Activated naive CD4-positive, alpha-beta T cell (primary cell): ENCODE measurements at places on chromosomes 7 and 10.

DNA sequence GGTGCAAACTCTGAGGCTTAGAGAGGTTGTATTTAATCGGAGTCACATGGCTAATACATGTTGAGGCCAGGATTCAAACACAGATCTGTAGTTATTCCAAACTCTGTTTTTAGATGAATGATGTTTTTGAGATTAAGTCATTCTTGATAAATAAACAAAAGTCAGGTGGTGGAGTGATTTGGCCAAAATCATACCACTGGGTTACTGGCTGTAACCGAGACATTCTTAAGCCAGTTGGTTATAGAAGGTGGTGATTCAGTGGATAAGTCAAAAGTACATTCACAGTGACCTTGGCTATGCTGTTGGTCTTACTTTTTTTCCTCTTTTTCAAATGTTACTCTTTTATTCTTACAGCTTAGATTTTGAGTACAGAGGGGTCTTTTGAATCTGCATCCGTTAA, 361.4 kb downstream of the KIF20B start:
- no peak for DNase-seq

GRCh38 chr10:124131172-124131571, 37.8 kb upstream of the CHST15 start:
- DNase-seq: no peak

- no peak for DNase-seq
Observed at GRCh38 chr7:142746264-142746663, 3.0 kb upstream of the PRSS1 start.

DNA sequence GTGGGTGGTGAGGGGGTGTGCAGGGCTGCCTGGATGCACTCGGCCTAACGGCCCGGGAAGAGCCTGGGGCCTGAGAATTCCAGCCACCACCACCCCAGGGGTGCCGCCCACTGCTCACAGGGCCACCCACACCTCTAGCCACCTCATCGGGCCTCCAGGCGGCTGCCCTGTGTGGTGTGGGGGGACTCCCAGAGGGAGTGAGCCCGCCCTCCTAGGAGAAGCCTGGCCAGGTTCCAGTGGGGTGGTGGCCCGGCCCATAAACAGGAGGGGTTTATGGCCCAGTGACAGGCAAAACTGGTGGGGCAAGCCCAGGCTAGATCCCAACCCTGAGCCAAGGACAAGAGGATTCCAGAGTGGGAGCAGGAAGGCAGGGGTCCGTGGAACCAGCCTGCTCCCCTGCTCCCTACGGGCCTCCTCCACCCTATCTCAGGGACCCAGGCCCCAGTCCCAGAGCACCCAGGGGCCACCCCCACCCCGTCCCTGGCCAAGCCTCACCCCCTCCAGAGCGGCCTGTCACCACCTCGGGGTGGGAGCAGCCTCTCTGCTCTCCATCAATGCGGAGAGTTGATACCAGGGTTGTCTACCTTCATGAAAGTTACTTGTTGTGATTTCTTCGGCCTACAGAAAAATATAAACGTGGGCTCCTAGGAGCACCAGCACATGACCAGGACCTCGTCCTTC, 20.2 kb upstream of the PDGFA start:
- no peak for DNase-seq

DNA sequence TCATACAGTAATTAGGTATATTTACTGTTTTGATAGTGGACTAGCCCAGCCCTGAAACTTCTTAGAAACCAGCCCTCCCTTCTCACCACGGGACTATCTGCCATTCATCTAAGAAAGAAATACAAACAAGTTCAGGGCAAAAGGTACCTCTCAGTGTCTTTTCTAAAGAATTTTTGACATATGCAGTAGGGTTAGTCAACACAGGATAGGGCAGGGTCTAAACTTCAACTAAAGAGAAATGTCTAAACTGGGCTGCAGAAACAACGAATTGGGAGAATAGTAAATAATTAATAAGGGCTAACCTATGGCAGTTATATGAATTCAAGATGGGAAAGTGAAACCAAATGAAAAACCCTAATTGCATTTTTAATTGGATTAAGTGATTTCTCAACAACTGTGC, 496.6 kb downstream of the INHBA start:
- DNase-seq: no peak

- no peak for DNase-seq
Observed at GRCh38 chr10:59895629-59896116, 10.7 kb downstream of the CCDC6 start.

GRCh38 chr7:105643851-105644250, 62.6 kb upstream of the EFCAB10 start:
- DNase-seq: no peak

GRCh38 chr10:131043039-131043691, 268.4 kb downstream of the TCERG1L start:
- no peak for DNase-seq

GRCh38 chr10:30058570-30059132, 735 bp downstream of the JCAD start:
- no peak for DNase-seq

GRCh38 chr7:14886533-14886932, 16.0 kb downstream of the DGKB start:
- DNase-seq: no peak

- DNase-seq: no peak
Observed at GRCh38 chr10:60675236-60675635, 103.0 kb upstream of the CDK1 start.

GRCh38 chr7:155594961-155595366, 48.6 kb upstream of the CNPY1 start:
- no peak for DNase-seq

GRCh38 chr10:15877836-15878576, 17.7 kb upstream of the MINDY3 start:
- no peak for DNase-seq

DNA sequence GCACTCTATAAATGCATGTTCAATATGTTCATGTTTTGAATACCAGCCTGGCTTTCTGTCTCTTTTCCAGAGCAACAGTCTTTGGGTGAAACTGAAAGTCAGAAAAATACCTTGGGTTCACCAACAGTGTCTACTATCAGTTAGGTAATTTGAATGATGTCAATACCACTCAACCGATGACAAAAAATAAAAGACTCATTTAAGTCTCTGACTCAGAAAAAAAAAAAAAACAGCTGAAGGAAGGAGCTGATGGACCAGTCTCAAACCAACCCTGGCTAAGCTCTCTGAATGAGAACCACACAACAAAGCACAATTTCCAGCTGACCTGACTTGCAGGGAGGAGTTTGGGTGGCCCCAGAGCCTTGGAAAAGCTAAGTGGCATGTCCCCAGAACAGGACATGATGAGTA, 42.5 kb downstream of the ABLIM1 start:
- no peak for DNase-seq

GRCh38 chr10:130652544-130652943, 516.4 kb downstream of the GLRX3 start:
- DNase-seq: no peak

GRCh38 chr10:77109351-77109994, 528.1 kb downstream of the KCNMA1 start:
- DNase-seq: no peak

DNA sequence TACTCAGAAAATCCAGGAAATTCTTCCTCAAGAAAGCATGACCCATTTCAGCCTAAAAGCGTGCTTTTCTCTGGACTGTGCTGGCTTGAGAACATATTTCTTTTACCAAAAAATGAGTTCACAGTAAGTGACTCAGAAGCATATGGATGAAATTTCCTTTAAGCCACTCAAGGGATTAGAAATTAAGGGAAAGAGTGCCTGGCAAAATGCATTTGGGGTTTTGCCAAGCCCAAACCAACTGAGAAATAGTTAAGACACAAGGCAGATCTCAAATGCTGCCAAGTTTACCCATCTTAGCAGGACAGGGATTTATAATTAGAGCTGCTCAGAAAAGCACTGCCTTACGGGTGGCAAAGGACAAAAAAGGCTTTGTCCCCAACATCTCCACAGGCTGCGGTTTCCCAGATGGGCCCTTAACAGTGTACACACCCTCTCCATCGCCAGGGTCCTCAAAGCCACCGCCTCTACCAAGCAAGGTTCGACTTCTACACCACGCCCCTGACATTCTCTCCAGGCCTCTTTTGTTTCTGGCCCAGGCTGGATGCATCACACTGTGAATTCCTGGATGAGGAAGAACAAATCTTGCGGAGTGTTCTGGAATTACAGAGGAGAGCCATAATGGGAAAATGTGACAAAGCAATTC, 30.1 kb upstream of the CDHR3 start:
- no peak for DNase-seq
